ENCODE measurements at places on chromosomes 6 and 20.

GRCh38 chr6:13508711-13509705 is 21.6 kb upstream of the GFOD1 start:
- DNase-seq, result no peak

DNA sequence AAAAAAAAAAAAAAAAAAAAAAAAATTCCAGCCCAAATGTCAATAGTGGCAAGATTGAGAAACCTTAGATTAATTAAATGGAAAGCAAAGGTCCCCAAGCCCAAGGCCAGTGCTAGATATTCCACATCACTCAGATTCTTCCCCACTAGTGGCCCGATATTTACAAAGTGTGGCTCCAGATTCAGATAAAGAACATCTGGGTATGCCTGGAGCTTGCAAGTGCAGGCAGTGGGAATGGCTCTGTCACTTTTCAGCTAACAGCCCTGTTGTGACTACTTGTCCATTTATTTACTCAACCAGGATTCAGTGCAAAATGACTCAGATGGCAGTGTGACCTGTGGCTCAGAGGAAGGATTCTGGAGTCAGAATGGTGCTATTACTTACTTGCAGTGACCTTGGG is 8.2 kb upstream of the KCNB1 start:
- DNase-seq, result no peak

DNA sequence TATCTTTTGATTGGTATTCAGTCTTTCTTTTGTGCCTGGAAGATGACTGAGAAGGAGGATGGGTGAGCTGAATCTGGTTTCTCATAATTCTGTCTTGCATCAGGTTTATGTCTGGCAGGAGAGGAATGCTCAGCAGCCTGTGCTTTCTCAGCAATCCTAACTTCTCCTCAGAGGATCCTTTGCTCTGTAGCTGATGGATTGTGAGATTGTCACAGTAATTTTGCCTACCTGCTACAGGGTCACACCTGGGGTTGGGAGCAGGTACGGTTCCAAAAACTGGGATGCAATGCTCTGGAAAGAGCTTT is 2.1 kb upstream of the HS3ST5 start:
- DNase-seq, result no peak

GRCh38 chr6:147081076-147081609 is 123.1 kb upstream of the STXBP5 start:
- no peak for DNase-seq

DNA sequence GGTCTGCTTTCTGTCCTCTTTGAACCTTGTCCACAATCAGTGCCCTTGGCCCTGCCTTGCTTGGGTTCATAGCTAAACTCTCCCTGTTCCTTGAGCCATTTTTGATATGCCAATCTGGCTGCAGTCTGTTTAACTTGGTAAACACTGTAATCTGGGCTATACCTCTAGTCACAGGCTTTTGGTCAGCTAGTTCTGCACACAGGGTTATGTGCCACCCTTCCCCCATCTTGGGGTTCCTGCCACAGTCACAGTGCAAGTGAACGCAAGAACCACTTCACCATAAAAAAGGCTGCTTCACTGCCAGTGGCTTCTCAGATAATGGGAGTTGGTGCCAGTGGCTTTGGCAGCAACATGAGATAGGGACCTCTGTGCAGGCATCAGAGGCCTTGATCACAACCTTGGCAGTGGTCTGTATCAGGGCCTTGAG is 10.9 kb upstream of the ATRN start:
- DNase-seq, result no peak

DNA sequence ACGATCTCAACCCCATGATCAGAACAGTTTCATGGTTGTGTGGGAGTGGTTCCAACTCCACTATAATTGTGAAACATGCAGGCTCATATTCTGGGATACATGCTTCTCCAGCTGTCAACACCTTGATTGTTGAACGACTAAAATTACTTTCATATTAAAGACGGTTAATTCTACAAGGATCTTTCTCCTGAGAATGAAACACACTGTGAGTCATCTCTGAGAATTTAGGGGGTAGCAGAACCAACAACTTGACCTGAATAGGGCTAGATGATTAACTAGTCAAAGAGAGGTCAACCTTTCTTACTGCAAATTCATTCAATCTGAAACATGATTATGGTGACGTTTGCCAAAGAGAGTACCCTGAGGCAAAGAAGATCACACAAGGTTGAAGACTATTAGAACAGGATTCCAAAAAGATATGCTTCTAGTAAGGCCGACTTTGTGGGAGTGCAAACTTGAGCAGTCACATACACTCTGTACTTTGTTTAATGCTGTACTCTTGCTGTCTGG is 175.2 kb upstream of the CITED2 start:
- no peak for DNase-seq
